Posterior vena cava (tissue), 2 donors: ENCODE measurements at places on chromosomes 16 and 17. TPM values are rescaled to one million over a fixed set of nuclear protein-coding genes. Genes with fewer than 3 reads are reported as not detected.

- no peak for DNase-seq
Observed at GRCh38 chr16:47392081-47392480, 68.8 kb downstream of the ITFG1 start.

DNA sequence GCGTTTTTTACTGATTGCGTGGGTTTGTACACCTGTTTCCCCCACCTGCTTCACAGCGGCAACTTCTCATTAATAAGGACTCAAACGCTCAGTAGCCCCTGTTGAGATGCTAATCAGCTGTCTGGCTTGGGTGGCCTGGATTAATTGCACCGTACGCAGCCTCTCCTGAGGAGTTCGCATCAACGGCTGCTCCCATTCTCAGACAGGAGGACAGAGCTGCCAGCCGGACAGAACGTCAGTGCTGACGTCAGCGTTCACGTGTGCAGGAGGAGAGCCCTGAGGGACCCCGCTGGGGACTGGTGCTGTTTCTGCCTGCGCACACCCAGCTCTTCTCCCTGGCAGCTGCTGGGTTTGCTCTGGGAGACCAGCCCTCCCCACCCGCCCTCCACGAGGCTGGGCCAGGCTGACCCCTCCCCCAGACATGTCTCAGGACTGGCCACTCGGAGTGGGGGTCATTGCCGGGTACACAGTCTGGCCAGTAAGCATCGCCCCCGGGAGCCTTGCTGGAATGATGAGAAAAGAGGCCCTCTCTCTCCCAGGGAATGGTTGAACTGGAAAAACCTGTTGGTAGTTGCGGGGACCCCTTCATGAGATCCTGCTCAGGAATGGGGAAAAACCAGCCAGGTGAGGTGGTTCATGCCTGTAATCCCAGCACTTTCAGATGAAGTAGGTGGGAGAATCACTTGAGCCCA, 5.7 kb upstream of the BANP start:
- DNase-seq: peak; percentile 93

- no peak for DNase-seq
Observed at GRCh38 chr17:66865151-66865550, 30.2 kb downstream of the CACNG5 start.

- no peak for DNase-seq
Observed at GRCh38 chr16:73143002-73143401, 95.1 kb upstream of the ZFHX3 start.

- no peak for DNase-seq
Observed at GRCh38 chr16:51111759-51112158, 39.3 kb downstream of the SALL1 start.

GRCh38 chr17:57929386-57929785, 25.8 kb downstream of the CUEDC1 start:
- no peak for DNase-seq

DNA sequence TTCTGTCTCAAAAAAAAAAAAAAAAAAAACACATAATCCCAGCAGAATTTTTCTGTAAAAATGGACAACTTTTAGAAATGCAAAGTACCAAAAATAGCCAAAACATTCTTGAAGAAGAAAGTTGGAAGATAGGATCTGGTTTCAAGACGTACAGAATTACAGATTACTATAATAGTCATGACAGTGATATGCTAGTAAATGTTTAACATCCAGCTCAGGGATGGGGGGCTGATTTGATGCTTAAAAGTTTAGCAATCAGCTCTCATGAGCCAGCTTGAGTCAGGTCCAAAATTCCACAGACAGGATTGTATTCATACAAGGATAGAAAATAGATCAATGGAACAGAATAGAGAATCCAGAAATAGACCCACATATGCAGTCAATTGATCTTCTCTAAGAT, 100.5 kb downstream of the CYB561 start:
- DNase-seq: no peak

DNA sequence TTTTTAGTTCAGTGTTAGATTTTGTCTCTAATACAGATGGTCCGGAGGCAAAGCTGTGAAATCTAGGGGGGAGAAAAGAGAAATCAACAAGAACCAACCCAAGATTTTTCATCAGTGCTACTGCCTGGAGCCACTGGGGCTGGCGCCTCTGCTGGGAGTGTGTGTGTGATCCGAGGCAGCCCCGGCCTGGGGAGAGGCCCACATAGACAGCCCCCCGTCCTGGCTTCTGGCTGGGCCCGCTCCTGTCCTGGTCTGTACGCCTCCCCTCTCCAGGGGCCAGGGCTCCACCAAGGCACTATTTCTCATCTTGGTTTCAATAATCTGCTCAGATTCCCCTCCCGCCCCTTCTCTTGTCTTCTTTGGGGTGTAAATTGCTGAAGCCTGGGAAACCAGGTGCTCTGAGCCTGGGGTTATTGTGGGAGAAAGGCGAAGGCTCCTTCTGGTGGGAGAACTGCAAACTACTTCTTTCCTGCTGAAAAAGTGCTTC, 7.8 kb downstream of the BAHCC1 start:
- DNase-seq: no peak

- DNase-seq: no peak
Observed at GRCh38 chr16:200388-200787, 20.1 kb downstream of the HBQ1 start.

DNA sequence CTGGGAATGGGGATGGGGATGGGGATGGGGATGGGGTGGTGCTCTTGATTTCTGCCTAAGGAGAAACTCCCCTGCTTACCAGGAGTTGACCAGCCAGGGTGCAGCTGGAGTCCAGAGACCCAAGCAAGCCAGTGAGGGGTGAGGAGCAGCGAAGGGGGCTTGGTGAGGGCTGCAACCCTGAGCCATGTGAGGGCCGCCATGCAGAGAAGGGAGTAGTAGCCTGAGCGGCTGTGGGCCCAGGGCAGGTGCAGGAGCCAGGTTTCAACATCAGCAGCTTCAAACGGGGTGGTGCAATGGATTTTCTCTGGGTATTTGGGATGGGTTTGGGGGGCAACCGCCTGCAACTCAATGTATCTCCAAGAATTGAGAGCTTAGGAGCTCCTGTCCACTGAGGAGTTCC, 35.2 kb downstream of the COX4I1 start:
- peak; percentile 24 for DNase-seq

GRCh38 chr16:84196727-84197394, 5.9 kb downstream of the ADAD2 start:
- no peak for DNase-seq

DNA sequence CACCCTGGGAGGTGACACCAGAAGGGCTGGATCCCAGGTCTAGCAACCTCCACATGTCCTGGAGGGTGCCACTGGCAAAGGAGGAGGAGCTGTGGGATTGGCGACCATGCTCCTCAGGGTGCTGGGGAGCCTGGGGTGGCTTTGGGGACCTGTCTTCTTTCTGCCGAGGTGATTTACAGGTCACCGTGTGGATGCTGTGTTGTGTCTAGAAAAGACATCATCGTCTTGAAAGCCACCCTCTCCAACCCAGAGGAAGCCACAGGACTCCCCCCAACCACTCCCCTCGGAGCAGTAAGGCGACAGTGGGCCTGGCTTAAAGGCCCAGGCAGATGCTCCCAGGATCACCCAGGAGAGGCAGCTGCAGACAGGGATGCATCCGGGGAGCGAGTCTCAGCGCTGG, 29.7 kb upstream of the FASN start:
- DNase-seq: no peak

- no peak for DNase-seq
Observed at GRCh38 chr17:11238705-11239104, 2.3 kb upstream of the SHISA6 start.

GRCh38 chr17:16513873-16514272, 21.9 kb upstream of the LRRC75A start:
- no peak for DNase-seq

GRCh38 chr17:46826116-46826515, 7.6 kb upstream of the WNT3 start:
- DNase-seq: no peak

DNA sequence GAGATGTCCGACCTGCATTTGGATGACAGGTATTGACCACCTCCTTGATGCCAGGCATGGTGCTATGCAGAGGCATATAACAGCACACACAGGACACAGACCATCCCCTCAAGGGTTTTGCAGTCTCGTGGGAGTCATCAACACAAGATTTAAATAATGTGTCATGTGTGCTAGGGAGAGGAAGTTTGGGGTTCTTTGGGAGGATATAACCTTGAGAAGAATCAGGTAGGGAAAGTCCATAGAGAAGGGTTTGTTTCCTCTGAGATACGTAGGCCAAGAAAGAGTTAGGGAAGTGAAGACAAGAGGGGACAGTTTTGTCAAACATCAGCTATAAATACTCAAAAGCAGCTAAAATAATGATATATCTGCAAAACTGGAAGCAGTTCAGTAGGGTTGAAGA, 215.9 kb upstream of the RBFOX1 start:
- no peak for DNase-seq

DNA sequence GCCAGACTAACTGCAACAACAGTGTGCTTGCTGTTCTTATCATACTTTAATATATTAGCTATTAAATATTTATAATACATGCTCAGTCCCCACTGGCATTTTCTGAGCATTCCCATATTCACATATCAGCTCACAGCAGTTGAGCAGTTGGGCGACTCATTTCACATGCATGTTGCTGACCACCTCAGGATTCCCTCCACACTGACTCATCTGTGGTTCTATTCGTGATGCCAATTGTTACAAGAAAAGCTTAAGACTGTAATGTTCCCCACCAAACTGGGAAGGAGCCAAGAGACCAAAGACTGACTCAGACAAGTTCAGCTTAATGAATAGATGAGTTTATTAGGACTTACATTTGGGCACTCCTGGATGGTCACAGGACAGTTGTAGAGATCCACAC, 100.3 kb upstream of the KIF2B start:
- no peak for DNase-seq

GRCh38 chr16:51409001-51409675, 258.1 kb upstream of the SALL1 start:
- DNase-seq: no peak

DNA sequence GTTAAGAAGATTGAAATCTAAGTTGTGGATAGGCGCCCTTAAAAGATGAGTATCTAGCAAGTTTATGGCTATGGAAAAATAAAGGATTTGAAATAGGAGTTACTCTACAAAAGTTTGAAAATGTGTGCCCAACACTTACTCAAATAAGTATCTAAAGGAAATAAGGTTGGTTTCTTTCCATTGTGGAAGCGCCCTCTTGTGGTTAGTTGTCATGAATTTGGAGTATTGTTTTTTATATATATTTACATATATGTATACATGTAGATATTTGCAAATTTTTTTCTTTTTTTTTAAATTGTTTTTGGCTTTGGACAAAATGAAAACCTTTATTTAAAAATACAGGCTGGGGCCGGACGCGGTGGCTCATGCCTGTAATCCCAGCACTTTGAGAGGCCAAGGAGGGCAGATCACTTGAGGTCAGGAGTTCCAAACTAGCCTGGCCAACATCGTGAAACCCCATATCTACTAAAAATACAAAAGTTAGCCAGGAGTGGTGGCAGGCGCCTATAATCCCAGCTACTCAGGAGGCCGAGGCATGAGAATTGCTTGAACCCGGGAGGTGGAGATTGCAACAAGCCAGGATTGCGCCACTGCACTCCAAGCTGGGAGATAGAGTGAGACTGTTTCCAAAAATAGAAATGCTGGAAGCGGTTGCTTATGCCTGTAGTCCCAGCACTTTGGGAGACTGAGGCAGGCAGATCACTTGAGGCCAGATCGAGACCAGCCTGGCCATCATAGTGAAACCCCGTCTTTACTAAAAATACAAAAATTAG, 24.0 kb upstream of the VPS4A start:
- DNase-seq: peak; percentile 90

- peak; percentile 76 for DNase-seq
Observed at GRCh38 chr16:86317813-86318650, 192.3 kb upstream of the FOXF1 start.

DNA sequence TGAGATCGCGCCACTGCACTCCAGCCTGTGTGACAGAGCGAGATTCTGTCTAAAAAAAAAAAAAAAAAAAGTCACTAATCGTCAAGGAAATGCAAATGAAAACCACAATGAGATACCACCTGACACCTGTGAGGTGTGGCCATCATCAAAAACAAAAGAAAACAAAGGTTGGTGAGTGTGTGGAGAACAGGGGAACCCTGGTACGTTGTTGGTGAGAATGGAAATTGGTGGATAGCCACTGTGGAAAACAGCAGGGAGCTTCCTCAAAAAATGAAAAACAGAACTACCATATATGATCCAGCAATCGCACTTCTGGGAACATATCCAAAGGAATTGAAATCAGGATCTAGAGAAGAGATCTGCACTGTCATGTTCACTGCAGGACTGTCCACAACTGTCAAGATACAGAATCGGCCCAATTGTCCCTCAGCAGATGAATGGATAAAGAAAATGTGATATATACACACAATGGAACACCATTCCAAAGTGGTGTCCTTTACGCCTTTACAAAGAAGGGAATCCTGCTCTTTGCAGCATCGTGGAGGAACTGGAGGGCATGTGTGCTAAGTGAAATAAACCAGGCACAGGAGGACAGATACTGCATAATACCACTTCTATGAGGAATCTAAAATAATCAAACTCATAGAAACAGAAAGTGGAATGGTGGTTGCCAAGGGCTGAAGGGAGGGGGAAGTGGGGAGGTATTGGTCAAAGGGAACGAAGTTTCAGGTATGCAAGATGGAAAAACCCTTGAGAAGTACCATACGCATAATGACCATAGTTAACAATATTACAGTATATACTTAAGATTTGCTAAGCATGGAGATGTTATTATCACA, 63.5 kb upstream of the PLCG2 start:
- no peak for DNase-seq

- no peak for DNase-seq
Observed at GRCh38 chr17:29156781-29157180, 23.4 kb downstream of the MYO18A start.

GRCh38 chr17:70184207-70184606, 14.9 kb downstream of the KCNJ2 start:
- DNase-seq: no peak

Gene ZFP1
- 9.1 TPM for total RNA-seq

Gene CRHR1
- total RNA-seq: not detected

Gene MT3
- not detected for total RNA-seq

Gene SNF8
- 80.3 TPM for total RNA-seq

Gene DPEP3
- not detected for total RNA-seq

Gene CRYBA1
- not detected for total RNA-seq

Gene RHBDF2
- total RNA-seq: 31.4 TPM

Gene CLEC18A
- total RNA-seq: not detected

Gene ITGAX
- total RNA-seq: 15.2 TPM

Gene PIRT
- total RNA-seq: not detected

Gene UTS2R
- total RNA-seq: not detected
